Iris pigment epithelial cell (primary cell): ENCODE measurements at places on chromosomes 11 and 22.
A peak's percentile ranks its signal among the peaks of the same experiment; 100 is the strongest.

DNA sequence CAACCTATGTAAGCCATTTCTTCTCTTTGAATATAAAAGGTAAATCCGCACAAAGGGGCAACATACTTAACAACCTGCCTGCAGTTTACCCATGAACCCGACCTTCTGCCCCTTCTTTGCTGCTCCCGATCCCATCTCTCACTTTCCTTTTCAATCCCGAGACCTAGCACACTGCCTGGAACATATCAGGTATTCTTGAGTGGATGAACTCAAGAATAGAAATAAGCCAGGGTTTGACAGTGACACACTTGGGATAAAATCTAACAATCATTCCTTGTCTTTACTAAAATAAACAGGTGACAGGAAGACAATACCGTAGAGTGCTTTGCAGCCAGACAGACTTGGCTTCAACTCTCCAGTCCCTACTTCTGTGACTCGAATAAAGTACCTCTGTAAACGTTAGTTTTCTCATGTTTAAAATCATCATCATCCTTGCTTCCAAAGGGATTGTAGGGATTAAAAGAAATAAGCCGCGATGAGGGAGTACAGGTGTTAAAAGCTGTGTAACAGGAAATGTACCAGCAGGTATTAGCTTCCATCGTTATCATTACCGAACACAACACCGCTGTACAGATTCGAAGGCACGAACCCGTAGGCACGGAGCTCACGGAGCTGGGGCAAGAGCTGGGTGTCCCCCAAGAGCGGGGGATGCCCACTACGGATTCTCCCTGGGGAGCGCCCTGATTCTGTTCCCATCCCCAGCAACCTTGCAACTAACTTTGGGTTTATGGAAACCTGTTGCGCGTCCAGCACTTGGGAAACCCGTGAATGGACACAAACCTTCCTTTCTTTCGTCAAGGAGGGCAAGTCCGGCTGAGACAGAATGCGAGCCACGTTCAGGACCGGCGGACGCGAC lies 720 bp downstream of the UFD1 start:
- DNase-seq = peak; percentile 16

DNA sequence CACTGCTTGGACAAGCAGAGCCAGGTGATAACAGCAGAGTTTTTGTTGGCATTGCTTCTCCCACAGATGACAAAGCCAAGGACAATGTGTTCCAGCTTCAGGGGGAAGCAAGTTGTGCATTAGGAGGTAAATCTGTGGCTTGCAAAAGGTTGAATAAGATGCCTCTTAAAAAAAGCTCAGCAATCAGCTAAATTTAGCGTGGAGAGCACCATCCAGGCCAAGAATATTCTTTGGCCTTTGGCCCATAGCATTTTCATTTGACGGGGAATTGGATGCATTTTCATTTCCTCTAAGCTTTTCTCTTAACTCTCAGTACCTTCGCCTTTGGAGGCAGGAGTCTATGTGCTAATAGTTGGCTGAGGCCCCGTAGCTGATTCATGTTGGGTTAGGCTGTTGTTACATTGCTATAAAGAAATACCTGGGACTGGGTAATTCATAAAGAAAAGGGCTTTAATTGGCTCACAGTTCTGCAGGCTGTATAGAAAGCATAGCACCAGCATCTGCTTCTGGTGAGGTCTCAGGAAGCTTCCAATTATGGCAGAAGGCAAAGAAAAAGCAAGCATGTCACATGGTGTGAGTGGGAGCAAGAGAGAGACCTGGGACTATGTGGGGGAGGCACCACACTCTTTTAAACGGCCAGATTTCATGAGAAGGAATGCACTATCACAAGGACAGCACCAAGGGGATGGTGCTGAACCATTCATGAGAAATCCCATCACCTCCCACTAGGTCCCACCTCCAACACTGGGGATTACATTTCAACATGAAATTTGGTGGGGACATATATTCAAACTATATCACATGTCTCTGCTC lies 350.1 kb upstream of the C11orf87 start:
- DNase-seq = peak; percentile 83

DNA sequence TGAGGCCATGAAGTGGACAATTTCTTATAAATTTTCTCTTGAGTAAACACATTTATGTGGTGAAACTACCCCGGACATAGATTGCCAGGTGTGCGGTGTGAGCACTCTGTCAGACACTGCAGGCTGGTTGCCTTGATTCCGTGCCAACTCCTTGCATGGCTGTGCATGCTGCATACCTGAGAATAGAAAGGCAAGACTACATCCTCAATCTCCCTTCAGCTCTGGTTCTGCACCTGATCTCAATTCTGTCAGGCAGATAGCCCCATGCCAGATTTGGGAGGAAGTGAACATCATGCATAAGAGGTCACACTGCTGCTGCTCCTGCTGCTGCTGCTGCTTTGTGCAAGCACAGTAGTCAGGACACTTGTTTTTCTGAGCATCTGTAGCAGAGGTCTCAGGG lies 42.5 kb upstream of the DEUP1 start:
- no peak for DNase-seq

DNA sequence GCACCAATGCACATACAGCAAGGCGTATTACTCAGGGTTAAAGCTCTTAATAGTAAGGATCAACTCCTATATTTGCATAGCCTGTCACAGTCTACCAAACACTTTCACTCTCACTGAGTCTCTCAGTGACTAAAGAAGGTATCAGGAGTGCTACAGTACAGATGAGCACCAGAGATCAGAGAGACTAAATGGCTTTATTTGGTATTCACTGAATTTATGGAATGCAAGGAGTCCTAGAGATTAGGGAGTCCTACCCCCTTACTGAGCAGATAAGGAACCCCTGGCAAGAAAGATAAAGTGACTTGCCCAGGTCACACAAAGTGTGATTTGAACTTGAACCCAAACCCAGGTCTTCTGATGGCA lies 396.4 kb upstream of the CCDC90B start:
- no peak for DNase-seq

- DNase-seq = no peak
Measured at GRCh38 chr22:48072777-48073176, 1310.3 kb downstream of the TBC1D22A start.

DNA sequence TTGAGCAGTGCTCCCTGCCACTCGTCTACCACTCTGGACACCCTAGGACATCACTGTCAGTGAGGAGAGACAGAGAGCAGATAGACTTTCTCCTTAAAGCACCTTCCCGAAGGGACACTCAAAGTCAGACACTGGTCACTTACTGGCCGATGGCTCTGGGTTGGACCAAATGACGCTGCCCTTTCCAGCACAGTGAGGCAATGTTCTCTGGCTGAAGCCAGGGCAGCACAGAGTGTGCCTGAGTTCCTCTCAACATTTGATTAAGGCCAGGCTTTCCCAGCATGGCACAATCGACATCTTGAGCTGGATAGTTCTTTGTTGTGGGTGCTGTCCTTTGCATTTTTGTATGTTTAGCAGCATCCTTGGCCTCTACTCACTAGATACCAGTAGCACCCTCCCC lies 206.2 kb downstream of the CSNK2A3 start:
- no peak for DNase-seq

DNA sequence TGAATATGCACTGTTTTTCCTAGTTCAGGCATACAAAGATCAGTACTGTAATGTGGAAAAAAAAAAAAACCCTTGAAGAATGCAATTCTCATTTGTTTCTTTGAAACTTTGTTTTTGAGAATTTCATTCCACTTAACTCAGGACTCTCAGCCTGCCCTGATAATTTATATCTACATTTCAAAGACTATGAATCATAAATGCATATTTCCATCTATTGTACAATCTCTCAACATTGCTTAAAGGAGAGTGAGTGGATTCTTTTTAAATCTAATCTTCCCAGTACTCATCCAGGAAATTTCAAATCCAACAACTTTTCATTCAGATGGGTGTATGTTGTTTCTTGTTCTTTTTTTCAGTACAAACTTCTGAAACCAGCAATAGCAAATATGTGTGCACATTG lies 322.2 kb upstream of the DDI1 start:
- DNase-seq = peak; percentile 63

DNA sequence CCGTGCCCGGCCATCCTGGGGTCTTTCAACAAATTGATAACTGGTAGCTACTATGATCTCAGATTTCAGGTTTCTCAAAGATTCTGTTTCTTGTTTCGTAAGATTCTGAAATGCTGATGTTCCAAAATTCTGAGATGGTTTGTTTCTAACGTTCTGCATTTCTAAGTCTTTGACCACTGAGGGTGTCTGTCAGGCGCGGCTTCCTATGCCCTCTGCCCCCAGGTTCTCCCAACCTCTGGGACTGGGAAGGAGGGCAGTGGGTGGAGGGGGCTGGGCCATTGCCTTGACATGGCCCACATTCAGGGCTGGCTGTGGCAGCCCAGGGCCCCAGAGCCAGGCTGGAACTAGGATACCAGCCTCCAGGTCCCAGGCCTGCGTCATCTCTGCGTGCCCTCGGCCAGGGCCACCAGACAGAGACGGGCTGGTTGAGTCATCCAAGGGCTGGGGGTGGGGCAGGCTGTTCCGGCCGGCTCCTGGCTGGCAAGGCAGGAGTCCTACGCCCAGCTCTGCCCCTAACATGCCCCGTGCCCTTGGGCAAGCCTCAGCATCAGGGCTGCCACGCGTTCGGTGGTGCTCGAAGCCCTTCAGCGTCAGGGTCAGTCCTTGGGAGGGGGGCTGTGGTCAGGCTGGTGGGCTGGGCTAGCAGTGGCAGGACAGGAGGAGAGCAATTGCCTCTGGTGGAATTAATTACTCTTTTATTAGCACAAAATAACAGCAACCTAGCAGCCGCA lies 5.2 kb downstream of the TMEM134 start:
- no peak for DNase-seq

DNA sequence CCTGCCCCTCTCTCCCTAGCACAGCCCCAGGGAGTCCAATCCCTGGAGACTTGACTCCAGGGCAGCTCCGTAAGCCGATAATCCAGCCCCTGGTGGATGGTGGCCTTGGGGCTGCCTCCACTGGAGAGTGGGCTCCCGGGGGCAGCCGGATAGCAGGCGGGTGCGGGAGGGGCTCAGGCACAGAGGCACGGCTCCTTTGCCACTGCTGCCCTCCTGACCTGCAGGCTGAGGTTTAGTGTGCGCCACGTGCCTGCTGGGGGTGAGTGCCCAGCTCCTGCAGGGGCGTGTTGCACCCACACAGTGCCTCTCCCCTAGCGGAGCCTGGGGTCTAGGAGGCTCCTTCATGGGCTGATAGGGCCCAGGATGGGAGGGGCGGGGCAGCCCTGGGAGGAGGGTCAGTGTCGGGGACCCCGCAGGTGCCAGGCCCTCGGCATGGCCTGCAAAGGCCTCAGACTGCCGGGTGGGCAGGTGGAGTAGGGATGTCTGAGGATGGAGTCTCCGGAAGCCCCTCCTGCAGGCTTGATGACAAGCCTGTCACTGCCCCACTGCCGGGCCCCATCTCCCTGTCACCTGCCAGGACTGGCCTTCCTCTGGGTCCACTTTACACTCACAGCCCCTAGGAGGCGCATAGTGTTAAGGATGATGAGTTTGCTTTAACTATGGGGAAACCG lies 5.6 kb downstream of the DUSP8 start:
- DNase-seq = no peak

DNA sequence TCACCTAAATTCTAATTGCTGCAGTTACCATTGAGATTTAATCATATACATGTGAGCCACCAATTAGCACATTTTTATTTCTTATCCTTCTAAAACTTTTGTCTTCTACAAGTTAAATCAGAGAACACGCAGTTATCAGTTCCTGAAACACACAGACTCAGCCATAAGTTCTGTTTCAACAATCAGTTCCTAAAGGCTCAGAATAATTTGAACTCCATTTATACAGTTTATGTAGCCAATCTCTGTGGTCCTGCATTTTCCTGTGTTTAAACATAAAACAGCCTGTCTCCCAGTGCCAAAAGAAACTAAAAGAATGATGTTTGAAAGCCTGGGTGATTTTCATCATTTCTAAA lies 2.9 kb downstream of the PLAAT3 start:
- no peak for DNase-seq

DNA sequence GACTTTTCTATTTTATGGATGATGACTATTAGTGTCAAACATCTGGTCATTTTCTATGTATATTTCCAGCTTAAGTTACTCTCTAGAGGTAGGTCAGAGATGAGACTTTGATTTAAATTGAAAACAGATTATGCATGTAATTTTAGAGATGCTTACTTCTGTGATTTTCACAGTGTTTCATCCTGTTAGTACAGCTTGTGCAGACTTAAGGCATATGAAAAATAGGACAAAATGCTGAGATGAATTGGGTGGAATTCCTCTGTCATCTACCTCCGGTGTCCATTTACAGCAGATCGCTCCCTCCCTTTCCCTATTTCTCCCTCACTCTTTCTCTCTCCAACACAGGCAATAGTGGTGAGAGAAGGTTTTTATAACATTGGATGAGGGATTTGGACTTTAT lies 14.1 kb downstream of the JAM3 start:
- DNase-seq = no peak

- no peak for DNase-seq
Measured at GRCh38 chr22:42977569-42977968, 37.4 kb downstream of the PACSIN2 start.

GRCh38 chr11:126495281-126496220 lies 140.1 kb downstream of the ST3GAL4 start:
- no peak for DNase-seq

- no peak for DNase-seq
Measured at GRCh38 chr11:35313760-35314153, 105.6 kb downstream of the SLC1A2 start.

- no peak for DNase-seq
Measured at GRCh38 chr11:58805065-58805464, 39.4 kb downstream of the GLYATL2 start.

DNA sequence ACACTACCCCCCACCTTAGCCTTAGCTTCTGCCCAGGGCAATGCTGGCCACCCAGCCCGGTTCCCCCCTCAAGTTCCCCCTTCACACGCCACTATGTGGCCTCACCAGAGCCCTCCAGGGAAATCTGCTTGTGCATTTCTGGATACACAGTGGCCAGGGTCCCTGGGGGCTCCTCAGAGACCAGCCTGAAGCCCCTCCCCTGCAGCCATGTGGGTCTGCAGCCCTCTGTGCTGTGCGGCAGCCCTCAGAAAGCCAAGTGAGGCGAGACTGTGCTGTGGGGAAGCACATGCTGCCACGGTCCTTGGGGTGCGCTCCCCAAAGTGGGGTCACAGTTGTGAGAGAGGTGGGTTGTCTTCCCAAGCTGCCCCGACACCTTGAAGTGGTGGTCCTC lies 2.1 kb upstream of the PLXNB2 start:
- DNase-seq = no peak

DNA sequence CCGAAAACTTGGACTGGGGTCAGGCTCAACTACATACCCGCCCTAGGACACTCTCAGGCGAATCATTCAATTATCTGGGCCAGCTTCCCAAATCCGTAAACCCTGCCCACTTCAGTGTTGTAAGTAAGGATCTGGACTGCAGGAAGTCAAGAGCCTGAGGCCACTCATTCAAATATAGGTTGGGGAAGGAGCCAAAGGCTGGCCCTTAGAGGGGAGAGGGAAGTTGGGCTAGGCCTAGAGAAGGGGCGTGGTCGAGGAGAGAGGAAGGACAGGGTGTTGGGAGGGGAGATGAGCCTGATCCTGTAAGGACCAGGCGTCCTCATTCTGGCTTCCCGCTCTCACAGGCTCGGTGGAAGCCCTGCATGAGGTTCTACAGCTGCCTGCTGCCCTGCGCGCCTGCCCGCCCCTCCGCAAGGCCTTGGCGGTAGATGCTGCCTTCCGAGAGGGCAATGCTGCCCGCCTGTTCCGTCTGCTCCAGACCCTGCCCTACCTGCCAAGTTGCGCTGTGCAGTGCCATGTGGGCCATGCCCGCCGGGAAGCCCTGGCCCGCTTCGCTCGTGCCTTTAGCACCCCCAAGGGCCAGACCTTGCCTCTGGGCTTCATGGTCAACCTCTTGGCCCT lies 3.0 kb downstream of the SAC3D1 start:
- no peak for DNase-seq
